ENCODE measurements at places on chromosomes 3 and 15.

- no peak for DNase-seq
Measured at GRCh38 chr3:55622116-55622515, 135.0 kb upstream of the WNT5A start.

DNA sequence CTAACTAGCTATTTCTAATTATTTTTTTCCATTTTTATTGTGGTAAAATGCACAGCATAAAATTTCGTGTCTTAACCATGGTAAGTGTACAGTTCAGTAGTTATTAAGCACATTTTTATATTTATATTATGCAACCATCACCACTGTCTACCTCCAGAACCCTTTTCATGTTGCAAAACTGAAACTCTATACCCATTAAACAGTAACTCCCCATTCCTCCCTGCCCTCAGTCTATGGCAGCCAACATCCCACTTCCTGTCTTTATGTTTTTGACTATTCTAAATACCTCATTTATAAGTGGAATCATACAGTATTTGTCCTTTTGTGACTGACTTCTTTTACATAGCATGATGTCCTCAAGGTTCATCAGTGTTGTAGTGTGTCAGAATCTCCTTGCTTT lies 25.5 kb downstream of the SLC35A5 start:
- DNase-seq = no peak

DNA sequence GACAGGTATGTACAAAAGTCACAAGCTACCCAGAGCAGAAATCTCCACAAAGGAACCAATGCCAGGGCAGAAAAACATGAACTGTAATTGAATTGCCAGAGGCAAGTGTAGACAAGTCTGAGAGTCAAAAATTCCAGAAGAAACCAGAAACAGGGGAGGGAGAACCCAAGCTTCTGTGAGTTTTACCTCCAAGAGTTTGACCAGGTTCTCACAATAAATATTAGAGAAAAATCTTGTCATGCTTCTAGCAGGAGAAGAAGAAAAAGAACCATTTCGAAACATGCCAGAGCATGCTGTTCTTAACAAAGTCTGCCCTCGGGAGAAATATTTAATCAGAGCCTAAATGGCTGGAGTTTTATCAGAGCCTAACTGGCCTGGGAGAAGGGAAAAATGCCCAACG lies 32.5 kb upstream of the AP3B2 start:
- DNase-seq = no peak

DNA sequence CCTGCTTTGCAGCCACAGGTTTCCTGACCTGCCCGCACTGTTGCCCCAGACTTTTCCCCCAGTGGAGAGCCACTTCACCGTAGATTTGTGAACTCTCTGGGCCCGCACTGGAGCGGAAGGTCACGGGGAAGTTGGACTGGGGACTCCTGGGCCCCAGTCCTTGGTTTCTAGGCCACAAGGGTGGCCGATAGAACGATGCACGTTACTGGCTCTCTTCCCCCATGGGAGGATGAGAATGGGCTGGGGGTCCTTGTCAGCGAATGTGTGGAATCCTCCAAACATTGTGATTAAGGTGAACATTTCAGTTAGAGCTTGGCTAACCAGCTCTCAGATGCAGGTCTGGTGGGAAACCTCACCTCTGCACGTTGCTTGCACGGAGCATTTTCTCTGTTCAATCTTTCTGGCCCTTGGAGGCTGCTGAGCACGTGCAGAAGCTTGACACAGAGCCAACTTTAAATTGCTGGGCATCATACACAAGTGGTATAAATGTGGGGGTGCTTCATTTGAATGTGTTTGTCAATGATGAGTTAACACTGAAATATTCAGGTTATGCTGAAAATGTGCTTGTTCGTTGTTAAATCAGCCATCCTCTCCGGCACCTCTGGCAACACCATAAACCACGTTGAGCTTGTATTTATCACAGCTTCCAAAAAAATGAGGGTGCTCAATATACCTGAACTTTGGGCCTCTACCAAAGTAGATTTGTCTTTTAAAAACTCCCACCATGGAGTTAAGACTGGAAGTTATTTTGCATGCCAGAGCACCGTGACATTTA lies 976 bp downstream of the DIS3L start:
- peak; percentile 29 for DNase-seq

- DNase-seq = no peak
Measured at GRCh38 chr3:136110481-136110880, 85.7 kb downstream of the MSL2 start.

GRCh38 chr3:45929042-45929679 lies 14.1 kb upstream of the CXCR6 start:
- DNase-seq = no peak

DNA sequence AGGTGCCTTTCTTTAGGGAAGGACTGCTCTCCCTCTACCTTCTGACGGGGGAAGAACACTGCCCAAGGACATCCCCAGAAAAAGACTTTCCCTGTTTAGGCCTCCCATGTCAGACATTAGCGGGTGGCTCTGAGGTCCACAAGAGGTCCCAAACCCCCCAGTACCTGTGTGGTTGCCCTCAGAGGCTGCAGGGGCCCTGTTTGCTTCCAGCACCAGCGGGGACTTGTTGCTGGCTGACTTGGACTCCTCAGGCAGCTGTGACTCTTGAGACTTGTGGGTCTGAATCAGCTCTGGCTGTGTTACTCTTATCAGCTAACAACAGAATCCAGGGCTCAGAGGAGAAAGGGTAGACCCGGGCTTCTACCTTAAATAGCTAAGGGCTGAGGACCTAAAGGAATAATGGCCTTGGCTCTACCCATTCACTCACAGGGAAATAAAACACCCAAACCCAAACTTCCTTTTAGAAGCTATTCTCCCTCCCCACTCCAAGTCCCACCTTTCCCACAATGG lies 39.2 kb downstream of the SEMA3G start:
- no peak for DNase-seq

GRCh38 chr3:30607032-30607833 lies 832 bp downstream of the TGFBR2 start:
- DNase-seq = no peak

- DNase-seq = no peak
Measured at GRCh38 chr15:53974813-53975212, 3.4 kb upstream of the UNC13C start.

DNA sequence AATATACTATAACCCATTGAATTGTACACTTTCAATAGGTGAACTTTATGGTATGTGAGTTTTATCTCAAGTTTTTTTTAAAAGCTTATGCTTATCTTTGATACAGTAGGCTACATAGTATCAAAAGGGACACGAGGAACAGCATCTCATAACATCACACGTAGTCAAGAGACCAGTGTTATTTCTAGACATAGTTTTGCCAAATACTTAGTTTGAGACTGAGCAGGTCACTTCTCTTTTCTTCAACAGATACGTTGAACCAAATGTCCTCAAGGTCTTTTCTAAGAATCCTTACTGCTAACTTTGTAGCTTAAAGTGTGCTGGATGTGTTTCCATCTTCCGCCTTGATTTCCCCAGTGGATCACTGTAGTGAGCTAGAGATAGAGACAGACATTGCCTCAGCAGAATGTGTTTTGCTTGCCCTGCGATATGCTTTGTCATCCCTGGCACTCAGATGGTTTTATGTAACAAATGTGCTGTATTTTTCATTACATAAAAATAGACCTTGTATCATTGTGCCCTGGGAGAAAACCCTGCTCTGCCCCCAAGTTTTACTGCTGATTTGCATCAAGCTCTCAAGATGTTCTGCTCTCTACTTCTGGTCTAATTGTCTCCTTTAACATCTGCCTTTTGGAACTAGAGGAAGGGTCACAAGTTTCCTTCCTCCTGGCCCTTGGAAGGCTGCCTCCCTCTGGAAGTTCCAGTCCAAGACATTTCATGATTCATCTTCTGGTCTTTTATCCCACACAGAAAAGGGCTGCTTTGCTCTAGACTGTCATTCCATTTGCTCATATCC lies 426.4 kb upstream of the RGMA start:
- DNase-seq = no peak

DNA sequence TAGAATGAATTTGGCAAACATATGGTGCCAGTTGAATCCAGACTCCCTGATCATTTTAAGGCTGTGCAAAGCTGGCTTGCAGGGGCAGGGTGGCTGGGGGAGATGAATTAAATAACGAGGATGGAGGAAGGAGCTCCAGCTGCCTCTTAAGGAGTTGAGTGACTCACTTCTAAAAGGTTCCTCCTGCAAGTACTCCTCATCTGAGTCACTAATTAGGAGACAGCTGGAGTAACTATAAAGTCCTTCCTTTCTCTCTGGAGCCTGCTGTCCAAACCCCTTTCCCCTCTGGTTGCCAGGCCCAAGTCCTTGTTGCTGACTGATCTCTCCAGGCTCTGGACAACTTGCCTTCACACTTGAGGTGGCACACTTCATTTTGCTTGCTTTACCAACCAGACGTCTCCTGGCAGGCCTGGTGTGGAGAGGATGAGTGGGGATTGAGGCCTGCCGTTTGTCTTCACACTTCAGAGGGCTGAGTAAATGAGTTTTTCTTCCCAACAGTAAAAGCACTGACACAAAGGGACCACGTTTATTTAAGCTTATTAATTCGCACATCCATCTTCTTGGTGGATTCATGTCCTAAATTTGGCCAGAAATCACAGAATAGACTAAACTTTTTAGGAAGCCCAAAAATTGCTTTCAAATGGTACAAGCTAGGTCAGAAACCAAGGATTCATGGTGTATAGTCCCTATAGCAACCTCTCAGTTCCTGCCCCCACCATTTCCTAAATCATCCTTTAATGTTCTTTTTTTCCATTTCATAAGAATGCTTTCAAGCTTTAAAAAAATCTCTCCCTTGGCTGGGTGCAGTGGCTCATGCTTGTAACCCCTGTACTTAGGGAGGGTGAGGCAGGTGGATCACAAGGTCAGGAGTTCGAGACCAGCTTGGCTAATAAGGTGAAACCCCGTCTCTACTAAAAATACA lies 90.5 kb upstream of the MYRIP start:
- DNase-seq = no peak

- no peak for DNase-seq
Measured at GRCh38 chr3:126348308-126348920, 8.8 kb downstream of the KLF15 start.

GRCh38 chr3:150744041-150744918 lies 18.7 kb downstream of the SIAH2 start:
- no peak for DNase-seq

DNA sequence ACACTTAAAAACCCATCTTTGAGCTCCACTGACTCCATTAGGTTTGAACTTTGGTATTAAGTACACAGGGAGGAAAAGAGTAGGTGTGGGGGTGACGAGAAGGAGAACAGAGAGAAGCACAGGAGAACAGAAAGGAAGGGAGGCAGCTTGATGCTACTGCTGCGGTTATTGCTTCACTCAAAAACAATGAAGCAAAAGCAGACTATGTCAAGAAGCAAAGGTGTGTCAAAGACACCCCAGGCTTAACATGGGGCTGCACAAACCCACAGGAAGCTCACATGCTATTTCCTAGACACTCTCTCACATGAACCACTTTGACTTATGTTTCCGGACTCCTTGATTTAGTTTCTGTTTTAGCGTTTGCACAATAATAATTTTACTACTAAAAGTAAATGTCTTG lies 961.0 kb upstream of the CFAP20DC start:
- DNase-seq = no peak

GRCh38 chr15:101059381-101060341 lies 140.5 kb downstream of the LRRK1 start:
- no peak for DNase-seq

DNA sequence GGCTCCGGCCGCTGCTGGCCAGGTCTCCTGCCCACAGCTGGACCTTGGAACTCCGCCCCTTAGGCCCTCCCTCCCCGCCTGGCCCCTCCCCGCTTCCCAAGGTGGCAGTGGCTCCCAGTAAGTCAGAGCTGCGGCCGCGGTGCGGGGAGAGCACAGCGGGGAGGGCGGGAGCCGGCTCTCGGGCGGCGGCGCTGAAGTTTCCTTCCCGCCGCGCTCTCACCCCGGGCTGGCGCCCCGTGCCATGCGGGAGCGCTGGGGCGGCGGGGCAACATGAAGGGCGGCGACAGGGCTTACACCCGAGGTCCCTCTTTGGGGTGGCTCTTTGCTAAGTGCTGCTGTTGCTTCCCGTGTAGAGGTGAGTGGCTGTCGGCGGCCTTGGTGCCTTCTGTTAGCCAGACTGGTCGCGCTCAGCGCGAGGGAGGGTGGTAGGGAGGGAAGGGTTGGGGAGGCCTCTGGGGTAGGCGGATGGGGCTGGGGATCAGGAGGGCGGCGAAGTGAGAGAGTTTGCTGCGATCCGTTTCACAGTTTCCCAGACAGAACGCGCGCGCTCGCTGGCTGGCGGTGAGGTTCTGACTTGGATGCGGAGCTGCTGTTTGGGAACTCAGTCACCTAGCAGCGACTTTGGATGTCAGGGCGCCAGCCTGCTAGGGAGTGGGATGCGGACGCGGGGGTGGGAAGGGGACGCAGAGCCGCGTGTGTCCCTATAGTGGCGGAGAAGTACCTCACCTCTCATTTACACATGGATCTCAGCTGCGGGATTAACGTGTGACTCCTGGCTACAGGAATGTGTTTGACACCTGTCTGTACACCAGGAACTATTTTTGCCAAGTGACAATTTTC lies 145.5 kb upstream of the UMPS start:
- no peak for DNase-seq

DNA sequence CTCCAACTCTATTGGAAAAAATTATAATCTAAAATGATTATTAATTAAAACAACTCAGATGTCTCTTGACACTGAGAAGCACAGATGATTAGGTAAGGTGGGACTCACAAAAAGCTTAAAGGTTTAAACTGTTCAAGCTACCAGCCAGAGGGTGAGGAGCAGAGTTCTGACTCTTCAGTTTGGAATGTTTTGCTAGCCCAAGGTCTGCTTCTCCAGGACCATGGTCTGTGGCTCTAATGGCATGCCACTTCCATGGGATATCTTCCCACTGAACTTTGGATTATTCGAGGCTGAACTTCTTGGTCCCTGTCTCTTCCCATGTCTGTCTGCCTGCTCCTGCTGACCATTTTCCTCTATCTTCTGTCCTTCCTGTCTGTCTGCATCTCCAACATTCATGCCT lies 49.2 kb downstream of the CACNA2D3 start:
- no peak for DNase-seq

DNA sequence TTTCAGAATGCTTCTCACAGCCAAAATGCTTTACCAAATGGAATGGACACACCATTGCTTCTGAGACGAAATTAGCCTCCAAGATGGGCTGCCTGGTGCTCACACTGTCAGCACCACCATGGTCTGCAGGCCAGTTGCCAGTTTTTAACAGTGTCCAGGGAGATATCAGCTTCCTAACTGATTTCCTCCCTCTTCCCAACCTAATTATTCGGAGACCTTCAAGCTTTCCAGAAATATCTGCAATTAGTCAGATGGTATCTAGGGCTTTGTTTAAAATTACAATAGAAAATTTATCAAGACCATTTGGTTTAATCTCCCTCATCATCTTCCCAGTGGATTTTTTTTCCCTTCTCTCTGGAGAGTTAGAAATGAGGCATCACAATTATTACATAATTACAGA lies 287.5 kb downstream of the ZPLD1 start:
- no peak for DNase-seq

DNA sequence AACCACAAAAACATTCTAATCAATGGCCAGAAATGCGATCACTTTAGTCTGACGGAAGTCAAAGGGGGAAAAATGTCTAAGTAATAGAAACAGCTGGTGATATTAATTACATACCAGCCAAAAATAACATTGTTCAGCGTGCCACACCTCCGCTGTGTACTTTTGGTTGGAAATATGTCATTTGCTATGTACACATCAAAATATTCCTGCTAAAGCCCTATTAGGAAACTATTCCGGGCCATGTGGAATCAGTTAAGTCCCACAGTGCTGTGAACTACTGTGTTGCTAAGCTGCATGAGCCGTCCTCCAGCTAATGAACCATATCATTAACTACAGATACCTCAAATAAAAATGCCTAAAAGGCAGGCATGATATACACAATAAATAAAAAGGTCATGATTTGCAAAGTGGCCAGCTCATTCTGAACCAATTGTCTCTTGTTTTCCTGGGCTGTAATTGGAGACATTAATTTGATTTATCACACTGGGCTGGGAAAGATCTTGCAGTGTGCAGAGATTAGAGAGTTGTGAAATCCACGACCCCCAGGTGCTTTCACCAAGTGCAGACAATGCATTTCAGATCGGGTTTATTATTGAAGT lies 200.5 kb upstream of the LRTM1 start:
- no peak for DNase-seq
